GM12878 (cell line): ENCODE measurements at places on chromosomes 2 and 18. TPM values are rescaled to one million over a fixed set of nuclear protein-coding genes. Genes with fewer than 3 reads are reported as not detected.

GRCh38 chr2:212596688-212597087 is 58.1 kb upstream of the ERBB4 start:
- no peak overlapping the region for H3K4me3 ChIP-seq
- DNase-seq = no peak
- no peak overlapping the region for H3K27ac ChIP-seq

DNA sequence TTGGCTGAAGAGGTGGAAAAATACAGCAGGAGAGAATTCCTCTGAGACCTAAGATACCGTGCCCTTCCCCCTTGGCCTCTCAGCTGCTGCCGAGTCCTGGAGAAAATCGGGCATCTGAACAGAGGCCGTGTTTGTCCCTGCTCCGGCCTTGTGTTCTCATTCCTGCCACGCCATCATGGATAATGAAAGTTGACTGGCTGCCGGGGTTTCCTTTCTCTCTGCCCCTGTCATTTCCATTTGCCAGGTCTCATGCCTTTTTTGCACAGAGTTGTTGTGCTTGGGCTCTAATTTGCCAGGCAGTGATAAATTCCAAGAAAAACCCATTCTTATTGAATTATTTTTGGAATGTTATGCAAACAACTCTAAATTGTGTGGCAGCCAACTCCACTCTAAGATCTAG is 496.9 kb upstream of the TNP1 start:
- no peak overlapping the region for H3K27ac ChIP-seq
- no peak overlapping the region for H3K4me3 ChIP-seq
- DNase-seq = no peak
- no peaks in the 10 kb centered on the region for H3K36me3 ChIP-seq

VAMP5 gene
- 21.8 and 24.5 TPM in 2 replicates for total RNA-seq

UGT1A8 gene
- total RNA-seq = not detected in 2 replicates

DNA sequence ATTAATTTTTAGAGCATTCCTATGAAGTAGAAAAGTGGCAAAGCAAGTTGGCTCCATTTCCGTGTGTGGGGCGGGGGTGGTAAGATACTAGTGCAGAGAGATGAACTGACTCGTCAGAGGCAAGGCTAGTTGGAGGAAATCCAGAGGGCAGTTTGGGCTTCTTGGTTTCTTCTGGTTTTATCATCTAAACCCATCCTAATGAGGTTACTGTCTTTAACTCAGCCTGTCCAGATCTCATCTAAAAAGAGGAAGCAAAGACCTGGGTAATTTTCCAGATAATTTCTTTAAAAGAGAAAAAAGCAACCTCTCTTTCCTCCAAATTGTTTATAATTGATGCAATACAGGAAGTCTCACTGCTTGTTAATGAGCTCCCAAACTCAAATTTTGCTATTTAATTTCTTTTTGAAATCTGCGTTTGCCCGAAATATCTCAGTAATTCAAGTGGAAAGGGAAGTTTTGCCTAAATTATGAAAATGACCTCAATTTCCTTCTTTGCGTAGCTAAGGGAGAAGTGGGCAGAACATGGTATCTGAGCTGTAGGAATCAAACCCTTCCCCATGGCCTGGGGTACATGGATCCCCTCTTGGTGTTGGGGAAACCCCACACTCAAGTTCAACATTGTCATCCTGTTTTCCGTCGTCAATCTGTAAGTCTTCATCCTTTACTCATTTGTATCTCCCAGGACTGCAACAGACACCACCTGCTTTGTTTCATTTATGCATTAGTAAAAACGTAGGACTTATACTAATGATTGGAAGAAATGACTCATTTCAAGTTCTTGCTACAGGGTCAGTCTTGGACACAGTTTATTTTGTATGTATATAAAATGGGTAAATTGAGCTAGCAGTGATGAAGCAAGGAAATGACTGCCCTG is 89.1 kb upstream of the KLF7 start:
- H3K27me3 ChIP-seq = no peaks in the 10 kb centered on the region
- H3K27ac ChIP-seq = no peak overlapping the region
- H3K4me1 ChIP-seq = no peaks in the 10 kb centered on the region
- H3K36me3 ChIP-seq = no peaks in the 10 kb centered on the region
- no peak overlapping the region for H3K4me3 ChIP-seq

DNA sequence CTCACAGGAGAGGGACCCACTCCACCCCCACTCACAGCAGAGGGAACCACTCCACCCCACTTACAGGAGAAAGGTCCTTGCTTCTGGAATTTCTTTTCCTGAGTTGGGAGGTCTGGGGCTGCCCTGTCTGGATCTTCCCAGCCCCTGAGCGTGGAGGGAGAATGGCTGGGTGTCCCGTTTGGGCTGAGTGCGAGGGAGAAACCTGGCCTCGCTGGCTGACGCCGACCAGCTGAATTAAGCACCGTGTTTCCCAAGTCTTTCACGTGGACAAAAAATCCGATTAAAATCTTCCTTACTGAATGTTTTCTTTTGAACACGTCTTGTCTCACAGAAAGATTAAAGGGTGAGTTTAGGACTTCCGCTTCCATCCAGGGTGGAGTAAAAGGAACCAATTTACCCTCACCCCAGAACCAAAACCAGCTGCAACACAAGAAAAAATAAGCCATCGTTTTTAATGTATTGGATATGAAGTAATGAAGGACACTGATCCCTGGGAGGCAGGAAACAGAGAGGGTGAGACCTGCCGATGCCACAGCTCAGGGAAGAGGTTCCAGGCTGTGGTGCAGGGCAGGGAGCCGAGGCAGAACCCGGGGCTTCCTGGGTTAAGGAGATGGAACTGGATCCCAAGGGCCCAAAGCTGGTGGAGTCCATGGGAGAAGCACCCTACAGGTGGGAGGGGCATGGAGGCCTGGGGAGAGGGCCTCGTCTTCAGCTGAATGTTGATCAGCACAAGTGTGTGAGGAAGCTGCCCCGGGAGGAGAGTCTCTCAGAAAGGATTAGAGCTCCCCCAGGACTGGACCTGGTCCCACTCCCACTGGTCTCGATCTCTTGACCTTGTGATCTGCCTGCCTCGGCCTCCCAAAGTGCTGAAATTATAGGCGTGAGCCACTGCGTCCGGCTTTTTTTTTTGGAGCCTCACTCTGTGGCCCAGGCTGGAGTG is 60.3 kb downstream of the RTP5 start:
- H3K4me3 ChIP-seq = no peak overlapping the region
- no peaks in the 10 kb centered on the region for H3K36me3 ChIP-seq
- H3K4me1 ChIP-seq = no peaks in the 10 kb centered on the region
- H3K27ac ChIP-seq = no peak overlapping the region
- H3K27me3 ChIP-seq = no peaks in the 10 kb centered on the region
